ENCODE measurements at places on chromosomes 12 and 14.

GRCh38 chr12:124094188-124094587 is 121.2 kb downstream of the ZNF664 start:
- no peak for DNase-seq

DNA sequence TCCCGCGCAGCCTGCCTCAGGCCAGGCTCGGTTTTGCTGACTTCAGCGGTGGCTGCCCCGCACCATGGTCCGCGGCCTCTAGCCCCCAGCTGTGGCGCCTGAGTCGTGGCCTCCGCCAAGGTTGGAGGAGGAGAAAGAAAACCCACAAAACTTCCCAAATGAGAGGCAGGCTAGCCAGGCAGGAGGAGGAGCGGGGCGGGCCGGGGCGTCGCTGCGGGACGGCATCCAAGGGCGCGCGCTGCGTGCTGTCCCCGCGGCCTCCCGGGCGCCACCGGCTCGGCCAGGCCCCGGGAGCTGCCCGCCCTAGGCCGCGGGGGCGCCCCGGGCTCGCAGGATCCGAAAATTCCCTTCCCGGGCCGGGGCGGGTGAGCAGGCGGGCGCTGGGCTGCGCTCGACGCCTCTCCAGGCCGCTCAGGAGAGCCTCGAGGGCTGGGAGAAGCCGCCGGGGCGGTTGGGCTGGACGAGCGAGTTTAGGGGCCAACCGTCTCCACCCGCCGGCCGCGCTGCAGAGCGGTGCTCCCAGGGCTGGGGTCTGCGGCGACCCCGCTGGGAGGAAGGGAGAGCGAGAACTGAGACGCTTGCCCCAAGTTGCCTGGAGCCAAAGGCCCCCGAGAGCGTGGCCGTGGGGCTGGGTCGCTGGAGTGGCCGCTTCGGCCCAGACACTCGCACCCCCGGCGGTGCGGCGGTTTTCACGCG is at the start of gene EFS:
EFS (minus strand) TSS at position 137 of the 696 bp plus-strand sequence. CDS start 147 bp downstream, outside the sequence.
- DNase-seq: no peak

GRCh38 chr12:68673788-68674187 is 13.0 kb upstream of the NUP107 start:
- DNase-seq: no peak

DNA sequence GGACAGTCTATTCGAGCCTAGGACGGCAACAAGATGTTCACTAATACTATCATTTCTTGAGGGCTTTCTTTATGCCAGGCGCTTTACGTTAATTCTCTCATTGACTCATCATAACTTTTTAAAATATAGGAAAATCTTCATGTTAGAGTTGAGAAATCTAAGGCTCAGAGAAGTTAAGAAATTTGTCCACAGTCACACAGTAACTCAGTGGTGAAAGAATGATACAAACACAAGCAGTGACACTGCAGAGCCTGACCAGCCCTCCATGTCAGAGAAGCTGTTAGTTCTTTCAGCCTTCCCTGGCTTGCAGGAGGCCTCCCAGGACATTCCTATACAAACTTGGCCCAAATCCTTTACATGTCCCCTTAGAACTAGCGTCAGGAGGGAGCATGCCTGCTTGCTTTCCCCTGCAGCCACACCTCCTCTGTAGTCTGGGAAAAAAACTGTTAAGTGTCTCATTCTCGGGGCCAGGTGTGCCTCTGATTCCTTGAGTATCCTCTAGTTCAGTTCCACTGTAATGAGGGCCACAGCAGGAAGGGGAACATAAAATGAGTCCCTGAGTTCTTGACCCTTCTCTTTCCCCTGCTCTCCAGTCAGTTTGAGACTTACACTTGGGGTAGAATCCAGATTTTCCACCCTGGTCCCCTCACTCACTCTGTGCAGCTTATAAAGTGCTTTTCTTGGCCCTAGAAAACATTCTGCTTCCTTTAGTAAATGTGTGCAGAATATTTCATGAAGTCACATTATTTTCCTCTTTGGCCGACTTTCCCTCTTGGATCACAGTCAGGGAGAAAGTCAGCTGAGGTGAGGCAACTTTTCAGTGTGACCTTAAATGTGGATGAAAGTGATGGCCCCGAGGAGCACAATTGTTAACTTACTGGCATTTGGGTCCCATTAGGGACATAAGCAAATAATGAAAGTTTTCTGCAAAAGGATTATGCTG is 152.2 kb upstream of the HIF1A start:
- DNase-seq: no peak

- DNase-seq: no peak
Observed at GRCh38 chr12:62817556-62818271, 117.2 kb downstream of the PPM1H start.

DNA sequence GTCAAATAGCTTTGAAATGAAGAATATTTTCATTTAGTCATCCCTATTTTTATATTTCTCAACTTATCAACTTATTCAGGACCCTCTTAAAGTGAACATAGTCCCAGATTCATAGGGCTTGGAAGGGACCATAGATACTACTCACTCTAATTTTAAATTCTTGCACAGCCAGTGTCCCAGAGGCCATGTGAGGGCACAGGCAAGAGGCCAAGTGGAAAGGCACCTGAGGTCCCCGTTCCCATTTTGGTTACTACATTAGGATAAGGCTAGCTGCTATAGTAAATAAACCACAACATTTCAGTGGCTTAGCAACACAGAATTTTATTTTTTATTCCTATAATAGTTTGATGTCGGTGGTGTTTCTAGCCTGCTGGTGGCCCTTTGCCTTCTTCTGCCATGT is 227.8 kb downstream of the SPTSSA start:
- peak; percentile 57 for DNase-seq

DNA sequence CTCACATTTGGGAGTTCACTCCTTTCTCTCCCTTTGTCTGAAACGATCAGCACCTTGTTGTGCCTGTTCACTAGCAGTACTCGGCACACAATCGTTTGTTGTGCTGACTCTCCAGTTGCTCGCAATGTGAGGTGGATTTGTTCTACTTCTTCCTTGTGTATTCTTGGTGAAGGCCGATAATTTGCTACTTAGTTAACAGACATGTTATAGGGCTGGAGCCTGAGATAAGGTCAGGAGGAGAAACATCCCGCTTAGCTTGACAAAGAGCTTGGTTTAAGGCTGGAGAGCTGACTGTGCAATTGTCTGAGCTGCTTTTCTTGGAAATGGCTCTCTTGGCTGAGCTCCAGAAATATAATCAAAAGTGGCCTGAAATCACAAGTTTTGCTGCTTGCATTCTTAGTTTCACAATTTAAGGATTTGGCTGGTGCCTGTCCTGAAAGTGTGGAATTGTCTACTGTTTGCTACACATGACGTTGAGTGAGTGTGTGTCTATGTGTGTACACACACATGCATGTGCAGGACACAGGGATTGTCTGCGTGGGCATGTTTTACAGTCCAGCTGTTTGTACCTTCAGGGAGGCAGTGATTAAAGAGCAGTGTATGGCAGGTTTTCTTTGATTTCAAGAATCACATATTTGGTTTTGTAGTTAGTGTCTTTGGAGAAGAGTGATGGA is 77.7 kb downstream of the ARF6 start:
- DNase-seq: no peak

DNA sequence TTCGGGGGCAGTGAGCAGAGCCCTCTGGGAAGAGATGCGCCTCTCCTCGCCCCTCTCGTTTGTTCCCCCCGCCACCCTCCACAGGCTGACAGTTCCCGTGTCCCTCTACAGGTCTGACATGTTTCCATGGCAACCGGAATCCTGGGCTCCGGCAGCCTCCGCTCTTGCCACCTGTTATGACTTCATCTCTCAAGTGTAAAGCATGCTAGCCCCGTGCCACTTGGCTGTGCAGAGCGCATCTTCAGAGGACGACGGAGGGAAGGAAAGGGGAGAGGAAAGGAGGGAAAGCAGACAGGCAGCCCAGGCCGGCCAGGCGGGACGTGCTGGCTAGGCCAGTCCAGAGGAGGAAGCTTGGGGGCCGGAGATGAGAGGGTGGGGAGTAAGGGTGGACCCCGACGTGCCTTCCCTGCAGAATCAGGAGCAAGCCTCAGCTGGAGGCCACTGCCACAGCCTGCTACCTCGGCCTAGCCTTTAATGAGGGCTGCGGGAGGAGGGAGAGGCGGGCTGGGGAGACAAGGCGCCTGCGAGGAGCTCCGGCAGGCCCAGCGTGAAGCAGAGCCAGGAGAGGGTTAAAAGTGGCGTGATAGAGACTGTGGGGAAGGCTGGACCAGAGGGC is 214.3 kb downstream of the DPF3 start:
- no peak for DNase-seq

DNA sequence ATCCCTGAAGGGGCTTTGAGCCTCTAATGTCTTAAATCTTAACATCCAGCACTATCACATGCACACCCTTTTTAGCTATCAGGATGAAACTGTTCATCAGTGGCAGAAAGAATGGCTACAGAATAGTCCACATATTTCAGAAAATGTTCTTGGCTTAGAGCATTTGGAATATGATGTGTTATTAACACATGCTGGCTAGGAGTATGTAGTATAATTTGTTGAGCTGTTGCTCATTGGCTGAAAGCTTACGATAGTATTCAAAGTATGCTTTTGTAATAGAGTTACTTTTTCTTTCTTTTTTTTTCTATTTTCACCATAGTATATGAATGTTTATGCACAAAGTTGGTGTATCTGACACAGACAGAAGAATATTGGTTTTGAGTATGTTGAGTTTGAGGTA is 55.1 kb downstream of the MNAT1 start:
- DNase-seq: no peak

- no peak for DNase-seq
Observed at GRCh38 chr14:79643132-79643531, 568.2 kb downstream of the DIO2 start.

DNA sequence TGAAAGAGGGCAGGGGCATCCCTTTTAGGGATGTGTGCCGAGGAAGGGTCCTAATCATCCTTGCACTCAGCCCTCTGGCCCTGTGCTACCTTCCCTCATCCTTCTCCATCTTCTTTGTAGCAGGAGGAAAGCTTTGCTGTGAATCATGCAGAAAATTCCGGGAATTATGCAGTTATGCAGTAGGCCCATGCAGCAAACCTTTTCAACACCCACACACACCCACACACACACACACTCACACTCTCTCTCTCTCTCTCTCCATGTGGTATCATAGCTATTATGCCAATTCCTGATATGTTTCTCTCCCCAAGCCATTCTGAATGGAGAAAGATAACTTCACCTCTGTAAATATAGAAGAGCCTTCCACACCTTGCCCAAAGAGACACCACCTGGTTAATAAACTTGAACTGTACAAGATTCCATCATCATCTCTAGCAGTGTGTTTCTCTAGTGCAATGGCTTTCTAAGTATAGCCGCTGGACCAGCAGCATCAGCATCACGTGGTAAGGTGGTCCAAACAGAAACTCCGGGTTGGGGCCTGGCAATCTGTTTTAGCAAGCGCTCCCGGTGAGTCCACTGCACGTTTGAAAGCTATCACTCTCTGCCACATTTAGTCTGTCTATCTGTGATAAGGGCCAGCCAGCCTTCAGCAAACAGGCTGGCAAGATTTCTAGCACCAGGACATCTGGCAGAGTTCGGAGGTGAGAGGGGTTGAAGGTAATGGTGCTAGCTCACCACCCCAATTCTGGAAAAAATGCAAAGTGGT is 57.6 kb downstream of the MDM2 start:
- no peak for DNase-seq

- no peak for DNase-seq
Observed at GRCh38 chr14:58663494-58664111, 25.8 kb downstream of the DACT1 start.

DNA sequence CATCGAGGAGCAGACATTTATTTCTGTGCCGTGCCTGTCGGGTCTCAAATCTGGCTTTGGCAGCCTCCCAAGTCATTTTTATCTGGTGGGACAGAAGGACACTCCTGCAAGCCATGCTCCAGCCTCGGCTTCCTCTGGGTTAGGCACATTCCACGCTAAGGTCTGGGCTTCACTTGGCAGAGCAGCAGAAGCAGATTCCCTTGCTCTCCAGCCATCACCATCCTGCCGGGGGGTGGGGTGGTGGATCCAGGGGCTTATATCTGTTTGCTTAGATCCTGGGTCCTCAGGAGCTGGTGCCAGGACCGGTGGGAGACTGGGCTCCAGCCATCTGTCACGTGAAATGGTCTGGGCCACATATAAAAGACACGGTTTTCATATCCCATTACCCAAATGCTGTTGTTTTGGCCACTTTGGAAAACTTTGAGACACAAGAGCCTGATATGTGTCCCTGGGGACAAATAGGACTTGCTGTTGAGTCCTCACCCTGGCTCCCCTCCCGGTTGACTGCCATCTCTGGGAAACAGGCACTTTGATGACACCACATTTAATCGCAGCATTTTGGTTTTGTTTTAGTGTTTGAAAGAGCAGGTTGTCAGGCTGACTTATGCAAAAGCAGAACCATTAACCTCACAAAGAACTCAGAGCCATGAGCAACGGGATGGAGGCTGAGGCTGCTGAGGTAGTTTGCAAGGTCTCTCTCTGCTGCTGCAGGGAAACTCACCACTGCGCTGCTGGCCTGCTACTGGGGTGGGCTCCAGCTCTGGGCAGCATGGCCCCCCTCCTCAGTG is 69.6 kb upstream of the PRMT8 start:
- no peak for DNase-seq

- DNase-seq: peak; percentile 97
Observed at GRCh38 chr14:35404449-35405303, at the start of gene NFKBIA. TSS of gene NFKBIA (minus strand) at chr14:35404749. CDS start at chr14:35404644, 105 bp downstream.

GRCh38 chr12:4270016-4270830 is 3.3 kb upstream of the CCND2 start:
- DNase-seq: no peak
